ENCODE measurements at places on chromosomes 5 and 9. TPM values are rescaled to one million over a fixed set of nuclear protein-coding genes. Genes with fewer than 3 reads are reported as not detected.

- DNase-seq = no peak
- H3K36me3 ChIP-seq = peaks cover 16% of the 10 kb centered on the region
- H3K4me3 ChIP-seq = no peak overlapping the region
- peaks cover 62% of the 10 kb centered on the region for H3K27me3 ChIP-seq
Measured at GRCh38 chr9:33737811-33738606, 57.4 kb upstream of the PRSS3 start.

GRCh38 chr9:130054325-130054786, 650 bp downstream of the GPR107 start:
- H3K36me3 ChIP-seq = no peaks in the 10 kb centered on the region
- H3K4me1 ChIP-seq = peaks cover 11% of the 10 kb centered on the region
- H3K4me3 ChIP-seq = peak overlapping the region; percentile 88

- H3K27ac ChIP-seq = no peak overlapping the region
- DNase-seq = no peak
- peaks cover 15% of the 10 kb centered on the region for H3K27me3 ChIP-seq
- no peaks in the 10 kb centered on the region for H3K36me3 ChIP-seq
Measured at GRCh38 chr5:140224658-140225057, 49.7 kb downstream of the CYSTM1 start.

- DNase-seq = no peak
- no peaks in the 10 kb centered on the region for H3K4me1 ChIP-seq
- H3K36me3 ChIP-seq = no peaks in the 10 kb centered on the region
- no peak overlapping the region for H3K27ac ChIP-seq
- H3K27me3 ChIP-seq = no peaks in the 10 kb centered on the region
Measured at GRCh38 chr9:23542438-23542837, 283.6 kb downstream of the ELAVL2 start.

GRCh38 chr5:6261668-6262067, 116.7 kb downstream of the MED10 start:
- no peak overlapping the region for H3K27ac ChIP-seq
- peaks cover 4% of the 10 kb centered on the region for H3K36me3 ChIP-seq
- no peaks in the 10 kb centered on the region for H3K27me3 ChIP-seq
- no peak overlapping the region for H3K4me3 ChIP-seq
- no peaks in the 10 kb centered on the region for H3K4me1 ChIP-seq
- DNase-seq = no peak

Gene CLK4
- 28.5 TPM for polyA plus RNA-seq
